ENCODE measurements at places on chromosomes 4 and X.

DNA sequence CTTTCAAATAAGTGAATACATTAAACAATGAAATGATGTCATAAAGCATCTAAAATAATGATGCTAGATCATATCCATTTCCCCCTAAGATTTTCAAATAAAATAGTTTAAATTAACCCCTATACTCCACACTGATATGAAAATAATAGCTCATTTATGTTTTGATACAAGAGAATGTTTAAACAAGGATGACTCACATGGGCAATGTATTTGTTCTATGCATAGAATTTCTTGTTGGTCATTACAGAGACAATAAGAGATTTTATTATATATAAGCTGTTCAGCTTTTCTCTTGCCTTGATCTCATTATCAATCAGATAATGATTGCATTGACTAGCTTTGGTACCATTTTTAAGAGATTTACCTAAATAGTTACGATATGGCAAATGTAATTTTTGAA lies 411.7 kb downstream of the ARHGAP24 start:
- no peak for DNase-seq

DNA sequence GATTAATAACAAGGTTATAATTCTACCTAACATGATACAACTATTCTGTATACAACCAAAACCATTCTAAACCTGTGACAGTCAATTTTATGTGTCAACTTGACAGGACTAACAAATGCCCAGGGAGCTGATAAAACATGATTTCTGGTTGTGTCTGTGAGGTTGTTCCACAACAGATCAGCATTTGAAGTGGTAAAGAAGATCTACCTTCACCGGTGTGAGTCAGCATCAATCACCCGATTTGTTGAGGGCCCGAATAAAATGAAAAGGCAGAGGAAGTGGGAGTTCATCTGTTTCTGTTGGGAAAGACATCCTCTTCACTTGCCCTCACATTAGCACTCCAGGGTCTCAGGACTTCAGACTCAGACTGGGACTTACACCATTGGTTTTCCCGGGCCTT lies 187.9 kb downstream of the MAB21L2 start:
- no peak for DNase-seq

DNA sequence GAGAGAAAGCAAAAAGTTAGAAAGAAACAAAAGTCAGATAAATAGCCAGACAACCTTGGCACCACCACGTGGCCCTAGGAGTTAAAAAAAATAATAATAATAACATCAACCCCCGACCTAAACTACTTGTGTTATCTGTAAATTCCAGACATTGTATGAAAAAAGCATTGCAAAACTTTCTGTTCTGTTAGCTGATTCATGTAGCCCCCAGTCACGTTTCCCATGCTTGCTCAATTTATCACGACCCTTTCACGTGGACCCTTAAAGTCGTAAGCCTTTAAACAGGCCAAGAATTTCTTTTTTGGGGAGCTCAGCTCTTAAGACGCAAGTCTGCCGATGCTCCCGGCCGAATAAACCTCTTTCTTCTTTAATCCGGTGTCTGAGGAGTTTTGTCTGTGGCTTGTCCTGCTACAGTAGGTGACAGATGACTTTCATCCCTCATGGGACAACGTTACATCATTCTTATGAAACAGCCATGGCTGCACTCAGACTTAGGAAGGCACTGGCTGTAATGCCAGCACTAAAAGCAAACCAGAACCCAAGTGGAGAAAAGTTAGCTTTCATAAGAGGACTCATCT lies 520 bp downstream of the ACOX3 start:
- DNase-seq: no peak

GRCh38 chr4:156756118-156756517 lies 215.5 kb downstream of the PDGFC start:
- DNase-seq: no peak

DNA sequence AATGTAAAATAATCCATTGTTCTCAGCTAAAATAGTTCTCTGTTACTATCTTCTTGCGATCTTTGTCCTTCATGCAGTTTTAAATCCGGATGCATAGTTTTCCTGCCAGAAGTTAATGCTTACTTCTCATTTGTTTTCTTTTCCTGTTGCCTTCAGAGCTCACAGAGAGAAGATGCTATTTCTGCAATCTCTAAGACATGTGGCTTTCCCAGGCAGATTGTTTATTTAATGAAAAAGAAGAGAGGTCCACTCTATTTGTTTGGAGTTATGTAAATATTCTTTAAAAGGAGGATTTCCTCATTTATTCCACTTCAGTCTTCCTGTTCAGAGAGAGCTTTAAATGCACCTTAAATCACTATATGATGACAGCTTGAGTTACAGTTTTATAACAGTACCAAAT lies 39.3 kb upstream of the HPGD start:
- no peak for DNase-seq

DNA sequence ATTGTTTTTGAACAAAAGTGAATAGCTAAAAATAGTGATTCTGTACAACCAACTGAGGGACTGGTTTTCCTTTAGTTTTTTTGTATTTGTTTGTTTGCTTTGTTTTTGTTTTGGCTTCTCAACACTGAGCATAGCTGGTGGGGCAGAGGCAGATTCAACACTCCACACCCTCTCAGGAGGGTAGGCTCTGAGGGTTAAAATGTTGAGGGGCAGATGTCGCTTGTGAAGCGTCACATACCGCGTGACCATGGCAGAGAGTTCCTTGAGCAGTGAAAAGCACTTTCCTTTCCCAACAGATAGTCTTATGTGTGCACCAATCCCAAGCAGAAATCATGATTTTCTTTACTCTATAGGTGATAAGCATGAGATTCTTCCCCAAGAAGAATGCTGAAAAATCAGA lies 155.0 kb downstream of the PALLD start:
- no peak for DNase-seq

GRCh38 chr4:20026456-20026855 lies 225.2 kb upstream of the SLIT2 start:
- no peak for DNase-seq

DNA sequence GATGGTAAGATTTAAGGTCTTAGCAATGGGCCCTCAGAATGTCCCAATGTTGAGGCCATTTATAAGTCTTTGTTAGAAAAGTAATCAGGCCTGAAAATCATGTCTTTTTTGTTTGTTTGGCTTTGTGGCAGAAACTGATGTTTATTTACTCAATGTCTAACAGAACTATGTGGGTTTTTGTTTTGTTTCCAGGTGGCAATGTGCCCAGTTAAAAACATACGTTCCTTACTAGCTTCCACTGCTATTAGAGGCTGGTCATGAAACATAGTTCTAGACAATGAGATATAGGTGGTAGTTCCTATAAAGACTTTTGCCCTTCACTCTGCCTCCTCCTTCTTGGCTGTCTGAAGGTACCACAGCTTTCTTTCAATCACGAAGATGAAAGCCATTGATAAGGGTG lies 108.8 kb downstream of the C4orf51 start:
- DNase-seq: no peak

DNA sequence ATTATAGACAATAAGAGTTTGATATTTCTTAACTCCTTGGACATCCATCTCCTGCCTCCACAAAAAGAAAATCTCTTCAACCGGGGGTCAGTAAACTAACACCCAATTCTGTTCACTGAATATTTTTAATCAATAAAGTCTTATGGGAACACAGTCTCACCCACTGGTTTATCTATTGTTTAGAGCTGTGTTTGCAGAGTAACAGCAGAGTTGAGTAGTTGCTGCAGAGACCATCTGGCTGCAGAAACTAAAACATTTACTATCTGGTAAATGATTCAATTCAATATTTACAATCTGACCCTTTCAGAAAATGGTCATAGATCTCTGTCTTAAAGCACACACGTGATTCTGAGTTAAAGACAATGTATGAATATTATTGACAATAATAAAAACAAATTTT lies 94.0 kb downstream of the TMA16 start:
- no peak for DNase-seq

DNA sequence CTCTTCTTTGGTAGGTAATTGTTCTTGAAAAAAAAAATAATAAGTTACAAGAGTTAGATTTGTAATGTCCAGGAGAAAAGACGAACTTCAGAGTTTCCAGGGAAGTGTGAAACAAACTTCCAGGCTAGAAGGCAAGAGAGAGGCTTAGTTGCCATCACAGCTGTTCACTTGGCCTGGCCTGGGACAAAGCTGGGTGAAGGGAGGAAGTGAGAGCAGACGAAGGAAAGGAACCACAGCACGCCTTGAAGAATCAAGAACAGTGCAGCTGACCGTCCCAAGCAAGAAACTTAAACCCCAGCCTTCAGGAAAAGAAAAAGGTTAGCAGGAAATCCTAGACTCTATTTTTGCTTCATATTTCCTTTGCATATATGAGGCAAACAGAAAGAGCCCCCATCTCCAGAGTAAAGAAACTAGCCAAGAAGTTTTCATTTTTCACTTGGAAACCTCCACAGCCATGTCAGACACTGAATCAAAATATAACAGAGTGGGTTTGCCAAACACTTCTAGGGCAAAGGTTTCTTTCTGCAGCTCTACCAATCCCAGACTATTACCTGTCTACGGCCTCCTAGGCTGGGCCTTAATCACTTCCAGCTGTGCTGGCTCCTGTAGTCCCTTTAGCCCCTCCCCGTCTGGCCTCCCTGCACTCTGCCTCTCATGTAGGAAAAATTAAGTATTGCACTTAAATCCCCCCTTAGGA lies 209.6 kb downstream of the SPATA18 start:
- no peak for DNase-seq

- no peak for DNase-seq
Observed at GRCh38 chr4:107725281-107725859, 5.3 kb upstream of the PAPSS1 start.

- peak; percentile 46 for DNase-seq
Observed at GRCh38 chrX:19912-20571, 261.1 kb upstream of the PLCXD1 start.

DNA sequence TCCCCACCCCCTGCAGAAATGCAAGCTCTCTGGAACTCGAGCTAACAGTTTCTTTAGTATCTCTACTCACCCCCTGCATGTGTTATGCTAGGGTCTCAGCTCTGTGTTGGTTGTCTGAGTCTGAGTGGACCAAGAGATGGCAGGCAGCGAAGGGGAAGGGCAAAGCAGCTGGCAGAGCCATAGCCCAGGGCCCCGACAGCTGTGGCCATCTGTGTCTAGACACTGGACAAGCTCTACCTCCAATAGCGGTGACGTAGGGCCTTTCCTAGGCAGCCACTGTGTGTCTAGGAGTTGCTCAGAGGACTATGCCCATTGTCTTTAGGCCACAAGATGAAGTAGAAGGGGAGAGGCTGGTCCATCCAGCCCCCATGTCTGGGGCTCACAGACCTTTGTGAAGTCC lies 79.2 kb downstream of the EFNB1 start:
- DNase-seq: no peak

GRCh38 chrX:20456971-20457370 lies 190.3 kb upstream of the RPS6KA3 start:
- DNase-seq: no peak

DNA sequence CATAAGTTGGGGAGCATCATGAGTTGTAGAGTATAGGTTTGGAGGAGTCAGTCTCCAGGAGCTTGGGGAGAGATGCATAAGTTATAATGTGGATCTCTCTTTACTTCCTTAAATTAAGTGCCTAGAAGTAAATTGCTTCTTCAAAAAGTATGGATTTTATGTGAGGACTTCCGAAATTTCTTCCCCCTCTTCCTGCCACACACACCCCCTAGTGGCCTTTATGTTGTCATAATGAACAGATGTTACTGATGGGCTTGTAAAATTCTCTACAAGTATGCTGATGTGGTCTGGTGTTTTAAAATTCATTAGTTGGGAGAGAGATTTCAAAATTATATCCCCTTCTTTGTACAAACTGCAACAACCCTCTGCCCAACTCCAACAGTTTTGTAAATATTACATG lies 2.3 kb upstream of the METTL14 start:
- DNase-seq: no peak

DNA sequence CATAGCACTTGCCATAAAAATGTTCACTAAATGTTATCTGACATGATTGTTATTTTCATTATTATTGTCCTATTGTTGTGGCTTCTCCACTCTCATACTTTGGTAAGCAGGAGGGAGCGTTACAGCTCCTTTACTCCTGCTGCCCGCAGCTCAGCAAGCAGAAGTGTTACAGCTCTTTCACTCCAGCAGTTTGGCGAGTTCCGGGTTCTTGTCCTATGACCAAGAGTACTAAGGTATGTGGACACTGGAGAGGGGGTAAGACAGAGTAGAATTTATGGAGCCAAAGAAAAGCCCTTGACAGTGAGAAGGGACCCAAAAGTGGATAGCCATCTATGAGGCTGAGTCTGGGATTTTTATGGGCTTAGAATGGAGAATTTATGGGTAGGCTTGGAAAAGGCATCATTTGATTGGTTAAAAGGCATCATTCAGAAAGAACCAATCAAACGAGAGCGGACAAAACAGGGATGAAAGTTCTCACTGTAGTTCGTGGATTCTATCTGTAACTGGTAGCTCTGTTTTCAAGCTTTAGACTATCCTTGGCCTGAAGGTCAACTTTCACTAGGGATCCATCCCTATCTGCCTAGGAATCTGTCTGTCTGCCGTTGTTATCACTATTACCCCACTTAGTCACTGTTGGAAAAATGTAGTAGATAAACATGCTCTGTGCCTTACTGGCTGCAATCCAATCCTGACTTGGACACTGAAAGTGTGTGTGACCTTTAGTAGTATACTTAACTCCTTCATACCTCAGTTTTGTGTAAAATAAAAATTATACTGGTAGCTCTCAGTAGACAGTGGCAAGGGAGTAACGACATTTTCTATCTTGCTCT lies 545.6 kb upstream of the LCORL start:
- no peak for DNase-seq

DNA sequence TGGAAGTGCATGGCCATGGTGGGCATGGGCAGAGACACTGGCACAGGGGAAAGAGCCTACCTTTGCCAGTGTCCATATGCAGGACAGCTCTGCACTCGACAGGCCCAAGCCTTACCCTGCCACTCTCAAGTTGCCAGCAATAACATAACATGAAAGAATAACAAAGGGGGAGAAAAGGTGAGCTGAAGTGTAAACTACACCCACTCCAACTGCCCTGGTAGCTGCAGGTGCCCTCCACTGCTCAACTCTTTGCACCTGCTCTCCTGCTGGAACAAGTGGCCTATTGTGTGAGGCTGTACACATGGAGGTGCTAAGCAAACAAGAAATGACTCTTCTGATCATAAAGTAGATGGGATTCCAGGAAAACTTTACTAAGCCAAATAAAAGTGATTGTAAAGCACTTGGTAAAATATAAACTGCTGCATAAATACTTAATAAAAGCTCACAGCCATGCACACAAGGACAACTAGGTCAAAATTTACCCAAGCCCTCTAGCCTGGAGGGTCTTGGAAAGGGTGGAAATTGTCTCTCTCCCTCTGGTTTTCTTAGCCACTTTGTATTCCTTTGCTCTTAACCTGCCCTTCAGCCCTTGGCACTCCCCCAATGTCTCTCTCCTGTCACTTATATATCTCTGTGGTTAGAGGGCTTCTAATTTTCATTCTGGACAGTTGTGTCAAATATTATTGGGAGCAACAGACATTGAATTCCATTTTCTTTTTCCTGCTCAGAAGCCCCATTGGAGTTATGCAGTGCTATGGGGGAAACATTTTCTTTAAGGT lies 261.2 kb upstream of the GPC4 start:
- DNase-seq: no peak

GRCh38 chr4:26126143-26126718 lies 194.6 kb upstream of the RBPJ start:
- DNase-seq: no peak
